Stimulated activated CD8-positive, alpha-beta memory T cell treated with anti-CD3 and anti-CD28 coated beads, Interleukin-2, amount 100 ng/mL, for 1 hour (primary cell): ENCODE measurements at places on chromosomes 3 and 15.
A peak's percentile ranks its signal among the peaks of the same experiment; 100 is the strongest.

DNA sequence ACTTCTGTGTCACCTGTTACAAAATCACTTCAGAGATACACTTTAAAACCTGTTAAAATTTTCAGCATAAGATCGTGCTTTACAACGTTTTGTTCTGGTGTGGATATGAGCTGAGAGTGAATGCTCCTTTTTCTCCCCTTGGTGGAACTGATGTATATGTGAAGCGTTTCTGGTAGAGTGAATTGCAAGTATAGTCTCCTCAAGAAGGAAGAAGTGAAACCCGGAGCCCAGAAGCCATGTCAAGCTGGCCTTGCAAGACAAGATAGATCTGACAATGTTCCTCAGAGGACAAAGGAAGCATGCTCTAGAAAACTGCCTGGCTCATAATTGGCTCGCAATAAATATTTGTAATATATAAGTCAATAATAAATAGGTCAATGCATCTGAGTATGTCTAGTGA lies 23.6 kb downstream of the SERPINI2 start:
- DNase-seq, result no peak

DNA sequence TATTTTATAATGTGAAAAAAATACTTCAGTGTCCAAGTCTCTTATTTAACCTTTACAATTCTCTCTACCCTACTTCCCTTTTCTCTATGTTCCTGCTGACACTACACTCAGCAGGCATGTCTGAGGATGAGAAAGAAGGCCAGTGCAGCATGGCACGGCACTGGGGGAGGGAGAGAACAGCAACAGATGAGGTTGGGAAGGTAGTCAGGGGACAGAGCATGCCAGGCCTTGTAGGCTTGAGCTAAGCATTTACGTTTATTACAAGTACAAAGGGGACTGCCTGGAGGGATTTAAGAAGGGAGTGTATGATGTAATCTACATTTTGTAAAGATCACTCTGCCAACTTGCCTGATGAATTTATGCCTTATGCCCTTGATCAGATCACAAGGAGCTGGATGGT lies 117.3 kb upstream of the WNT5A start:
- no peak for DNase-seq

DNA sequence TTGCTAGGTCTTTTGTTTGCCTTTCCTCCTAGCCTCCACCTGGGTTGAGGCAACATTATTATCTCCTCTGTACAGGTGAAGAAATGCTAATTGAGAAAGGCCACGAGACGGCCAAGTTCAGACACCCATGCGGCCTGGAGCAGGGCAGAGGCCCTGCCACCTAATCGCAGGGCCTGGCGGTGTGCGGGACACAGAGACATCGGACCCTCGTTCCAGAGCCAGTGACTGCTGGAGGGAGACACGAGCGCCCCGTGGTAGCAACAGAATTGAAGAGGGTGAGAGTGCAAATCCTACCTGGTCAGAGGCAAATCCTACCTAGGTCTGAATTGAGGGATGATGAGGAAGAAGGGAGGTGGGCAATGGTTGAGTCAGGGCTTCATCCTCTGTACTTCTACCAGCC lies 113.8 kb upstream of the MEF2A start:
- DNase-seq, result no peak

GRCh38 chr3:63538919-63539318 lies 113.6 kb upstream of the SNTN start:
- DNase-seq, result no peak

DNA sequence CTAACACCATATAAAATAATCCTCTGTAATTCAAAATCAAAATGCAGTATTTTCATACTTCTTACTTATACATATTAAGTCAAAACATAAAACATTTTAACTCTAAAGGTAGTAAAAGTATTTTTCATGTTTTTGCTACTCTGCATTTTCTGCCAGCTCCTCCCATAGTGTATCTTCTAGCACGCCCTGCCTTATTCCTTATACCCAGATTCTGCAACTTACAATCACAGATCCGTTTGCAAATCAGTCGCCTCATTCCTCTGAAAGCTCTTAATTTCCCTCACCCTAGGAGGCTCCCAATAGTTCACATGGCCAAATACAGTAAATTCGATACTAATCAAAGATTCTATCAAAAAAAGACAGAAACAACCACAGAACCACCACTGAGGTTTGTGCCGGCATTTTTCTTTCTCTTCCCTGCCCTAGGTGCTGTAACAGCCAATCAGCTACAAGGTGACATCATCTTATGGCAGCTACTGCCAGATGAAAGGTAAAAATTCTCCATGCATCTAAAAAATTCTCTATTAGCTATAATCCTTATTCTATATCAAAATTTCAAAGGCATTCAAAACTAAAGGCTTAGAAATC lies 72.9 kb downstream of the CLASP2 start:
- DNase-seq, result no peak

- DNase-seq, result no peak
Observed at GRCh38 chr15:41203395-41203794, 27.2 kb downstream of the EXD1 start.

GRCh38 chr3:25820366-25820765 lies 30.5 kb downstream of the OXSM start:
- DNase-seq, result no peak

- no peak for DNase-seq
Observed at GRCh38 chr15:88849376-88850072, 45.8 kb downstream of the HAPLN3 start.

GRCh38 chr3:125151916-125152315 lies 60.6 kb downstream of the SLC12A8 start:
- DNase-seq, result no peak

DNA sequence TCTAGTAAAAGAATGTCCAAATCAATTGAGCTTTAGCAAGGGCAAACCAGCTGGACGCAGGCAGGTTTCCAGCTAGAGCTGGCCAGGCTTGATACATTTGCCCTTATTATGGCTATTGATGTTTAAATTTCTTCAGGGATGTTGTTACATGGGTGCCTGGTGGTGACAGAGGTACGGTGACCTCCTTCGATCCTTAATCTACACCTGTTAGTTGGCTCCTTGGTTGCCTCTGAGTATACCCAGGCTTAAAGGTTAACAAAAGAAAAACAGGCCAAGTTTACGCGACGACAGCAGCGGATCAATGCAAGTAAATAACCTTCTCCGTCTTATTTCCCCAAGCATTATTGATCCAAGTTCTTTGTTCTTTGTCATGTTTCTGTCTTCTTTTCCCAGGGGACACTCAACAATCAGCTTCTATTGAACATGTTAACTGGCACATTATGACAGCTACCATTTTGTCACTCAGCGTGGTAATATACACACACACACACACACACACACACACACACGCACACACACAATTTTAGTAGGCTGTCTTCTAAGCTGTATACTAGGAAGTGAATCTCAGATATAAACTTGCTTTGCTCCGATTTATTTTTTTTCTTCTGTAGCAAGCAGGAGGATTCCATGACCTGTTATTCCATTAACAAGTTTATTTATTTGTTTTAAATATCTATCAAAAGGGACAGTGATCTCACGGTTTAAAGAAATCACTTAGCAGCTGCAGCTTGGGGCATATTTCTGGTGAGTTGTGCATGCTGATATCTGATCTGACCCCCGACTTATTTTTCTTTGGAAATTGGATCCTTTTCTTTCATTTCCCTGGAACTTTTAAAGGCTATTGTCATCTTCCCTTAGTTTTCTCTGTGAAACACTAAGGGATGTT lies 844.7 kb downstream of the MCTP2 start:
- DNase-seq, result no peak

GRCh38 chr3:129527262-129527661 lies 1.2 kb upstream of the RHO start:
- no peak for DNase-seq

- DNase-seq, result no peak
Observed at GRCh38 chr3:18683900-18684299, 258.8 kb upstream of the SATB1 start.

DNA sequence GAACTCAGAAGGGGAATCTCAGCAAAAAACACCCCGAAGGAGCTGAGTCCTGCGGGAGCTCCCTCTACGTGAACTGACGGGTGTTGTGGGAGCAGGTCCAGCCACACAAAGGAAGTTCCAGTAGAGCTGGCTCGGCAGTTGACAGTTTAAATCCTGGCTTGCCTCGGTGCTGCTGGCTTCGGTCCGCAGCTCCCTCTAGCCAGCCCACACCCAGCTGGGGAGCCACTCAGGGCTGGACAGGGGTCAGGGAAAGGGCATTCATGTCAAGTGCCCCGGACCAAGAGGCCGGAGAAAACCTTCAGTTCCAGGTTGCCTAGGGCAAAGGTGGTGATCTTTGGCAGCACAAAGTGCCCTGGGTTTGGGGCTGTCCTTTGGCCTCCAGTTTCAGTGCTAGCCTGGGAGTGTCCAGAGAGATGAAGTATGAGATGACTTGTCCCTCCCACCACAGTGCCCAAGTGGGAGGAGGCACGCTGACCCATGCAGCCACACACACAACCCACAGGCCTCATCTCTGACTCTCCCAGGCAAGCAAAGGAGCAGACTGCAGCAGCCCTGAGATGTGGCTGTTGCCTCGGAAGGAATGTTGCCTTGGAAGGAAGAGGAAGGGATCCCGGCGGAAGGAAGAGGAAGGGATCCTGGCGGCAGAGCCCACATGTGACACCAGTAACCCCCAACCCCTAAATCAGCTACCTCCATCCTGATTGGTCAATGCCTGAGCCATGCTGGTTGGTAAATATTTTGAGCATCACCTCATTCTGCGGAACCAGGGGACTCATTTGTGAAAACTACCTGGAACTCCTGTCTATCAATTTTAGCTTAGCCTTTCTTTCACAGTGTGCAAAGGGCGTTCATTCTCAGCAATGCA lies 13.9 kb upstream of the ANPEP start:
- no peak for DNase-seq

GRCh38 chr3:13021141-13022114 lies 51.8 kb downstream of the IQSEC1 start:
- DNase-seq, result no peak

- DNase-seq, result no peak
Observed at GRCh38 chr15:99239545-99240198, 9.7 kb downstream of the TTC23 start.

DNA sequence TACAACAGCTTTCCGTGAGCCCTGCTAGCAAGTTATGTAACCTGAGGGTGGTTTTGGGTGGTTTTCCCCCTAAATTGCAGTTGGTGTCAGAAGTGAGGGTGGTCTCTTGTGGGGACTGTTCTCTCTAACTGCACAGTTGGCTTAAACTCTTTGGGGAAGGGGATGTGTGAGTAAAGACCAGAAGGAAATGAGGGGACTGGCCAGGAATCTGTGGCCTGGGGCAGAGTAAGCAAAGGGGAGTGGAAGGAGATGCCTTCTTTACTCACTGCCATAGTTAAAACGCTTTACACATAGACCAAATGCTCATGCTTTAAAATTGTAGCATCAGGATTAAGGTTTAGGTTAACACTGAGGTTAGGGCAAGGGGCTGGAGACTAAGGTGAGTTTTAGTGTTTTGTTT lies 21.2 kb upstream of the XIRP1 start:
- DNase-seq, result no peak

DNA sequence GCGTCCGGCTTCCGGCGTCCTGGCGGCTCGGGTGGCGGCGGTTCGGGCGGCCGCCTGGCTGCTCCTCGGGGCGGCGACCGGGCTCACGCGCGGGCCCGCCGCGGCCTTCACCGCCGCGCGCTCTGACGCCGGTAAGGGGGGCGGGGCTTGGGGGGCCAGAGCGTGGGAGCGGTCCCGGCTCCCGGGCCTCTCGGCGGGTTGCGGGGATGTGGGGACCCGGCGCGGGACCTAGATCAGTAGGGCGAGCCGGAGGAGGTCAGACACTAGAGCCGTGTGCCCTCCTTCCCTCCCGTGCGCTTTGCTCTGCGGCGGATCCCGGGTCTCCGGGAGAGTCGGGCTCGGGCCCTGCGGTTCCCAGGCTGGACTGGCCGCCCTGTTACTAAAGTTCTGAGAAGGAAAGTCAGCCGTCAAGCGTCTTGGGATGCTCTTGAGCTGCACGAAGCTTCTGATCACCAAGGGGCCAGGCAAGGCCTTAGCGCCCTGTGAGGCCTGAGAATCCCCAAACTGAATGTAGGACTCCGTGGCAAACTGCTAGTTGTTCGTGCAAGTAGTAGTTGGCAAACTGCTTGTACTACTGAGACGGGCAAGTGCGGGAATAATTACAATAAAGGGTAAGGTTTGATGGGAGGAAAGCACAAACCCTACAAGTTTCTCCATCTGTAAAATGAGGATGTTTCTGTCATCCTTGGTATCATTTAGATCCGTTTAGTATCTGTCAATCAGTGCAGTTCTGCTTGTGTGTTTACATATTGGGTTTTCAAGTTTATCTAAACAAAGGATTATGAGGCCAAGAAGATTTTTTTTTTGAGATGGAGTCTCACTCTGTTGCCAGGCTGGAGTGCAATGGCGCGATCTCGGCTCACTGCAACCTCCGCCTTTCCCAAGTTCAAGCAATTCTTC lies 587 bp downstream of the PIGX start:
- peak; percentile 27 for DNase-seq

DNA sequence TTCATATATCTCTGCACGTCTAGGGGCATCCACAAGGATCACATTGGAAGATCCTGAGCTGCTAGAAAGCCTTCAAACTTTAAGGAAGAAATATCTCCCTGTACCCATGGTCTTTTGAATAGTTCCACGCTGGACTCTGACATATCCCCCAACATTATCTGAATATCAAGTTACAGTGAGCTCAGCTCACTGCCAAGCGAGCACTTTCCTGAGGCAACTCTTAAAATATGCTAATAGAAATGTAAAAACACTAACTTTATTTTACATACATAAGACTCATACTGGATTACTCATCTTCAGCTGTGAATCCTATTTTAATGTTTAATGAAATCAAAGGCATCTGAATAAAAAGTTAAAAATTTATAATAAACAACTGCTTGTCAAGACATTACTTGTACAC lies 420.2 kb upstream of the CCDC54 start:
- no peak for DNase-seq

DNA sequence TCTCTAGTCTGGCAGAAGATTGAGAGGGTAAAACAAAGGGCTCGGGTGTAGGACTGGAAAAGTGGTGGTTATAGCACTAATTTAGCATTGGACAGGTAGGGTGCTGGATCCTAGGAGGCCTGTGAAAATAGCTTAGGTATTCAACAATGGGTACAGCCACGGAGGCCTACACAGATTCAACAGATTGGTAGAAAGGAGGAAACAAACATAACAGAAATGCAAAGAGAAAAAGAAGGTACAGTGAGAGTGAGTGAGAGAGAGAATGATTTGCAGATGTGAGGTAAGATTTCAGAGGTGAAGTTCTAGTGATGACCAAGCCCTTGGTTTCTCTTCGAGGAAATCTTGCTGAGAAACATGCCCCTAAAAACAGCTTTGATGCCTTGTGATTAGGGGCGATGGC lies 37.9 kb downstream of the ADIPOQ start:
- no peak for DNase-seq
